ENCODE measurements at places on chromosomes 11 and 22.

DNA sequence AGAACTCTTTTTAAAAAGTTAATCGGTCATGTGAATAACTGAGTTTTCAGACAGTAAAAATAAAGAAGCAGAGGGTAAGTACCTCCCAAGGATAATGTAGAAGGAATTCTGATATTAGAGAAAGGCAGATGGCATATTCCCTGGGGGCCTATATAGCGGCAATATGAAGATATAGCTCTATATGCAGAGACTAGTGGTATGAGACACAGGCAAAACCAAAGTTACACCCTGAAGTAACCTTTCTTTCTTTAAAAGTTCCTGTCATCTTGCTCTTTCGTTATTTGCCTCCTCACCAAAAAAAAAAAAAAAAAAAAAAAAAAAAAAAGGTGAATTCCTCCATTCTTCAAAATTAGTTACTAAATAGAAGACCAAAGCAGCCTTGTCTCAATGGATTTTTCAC lies 76.2 kb upstream of the ARHGAP32 start:
- DNase-seq = no peak

GRCh38 chr22:46696614-46697013 lies 41.4 kb downstream of the CERK start:
- no peak for DNase-seq

- DNase-seq = no peak
These were observed 11.1 kb downstream of the SIPA1 start for GRCh38 chr11:65648997-65649493.

DNA sequence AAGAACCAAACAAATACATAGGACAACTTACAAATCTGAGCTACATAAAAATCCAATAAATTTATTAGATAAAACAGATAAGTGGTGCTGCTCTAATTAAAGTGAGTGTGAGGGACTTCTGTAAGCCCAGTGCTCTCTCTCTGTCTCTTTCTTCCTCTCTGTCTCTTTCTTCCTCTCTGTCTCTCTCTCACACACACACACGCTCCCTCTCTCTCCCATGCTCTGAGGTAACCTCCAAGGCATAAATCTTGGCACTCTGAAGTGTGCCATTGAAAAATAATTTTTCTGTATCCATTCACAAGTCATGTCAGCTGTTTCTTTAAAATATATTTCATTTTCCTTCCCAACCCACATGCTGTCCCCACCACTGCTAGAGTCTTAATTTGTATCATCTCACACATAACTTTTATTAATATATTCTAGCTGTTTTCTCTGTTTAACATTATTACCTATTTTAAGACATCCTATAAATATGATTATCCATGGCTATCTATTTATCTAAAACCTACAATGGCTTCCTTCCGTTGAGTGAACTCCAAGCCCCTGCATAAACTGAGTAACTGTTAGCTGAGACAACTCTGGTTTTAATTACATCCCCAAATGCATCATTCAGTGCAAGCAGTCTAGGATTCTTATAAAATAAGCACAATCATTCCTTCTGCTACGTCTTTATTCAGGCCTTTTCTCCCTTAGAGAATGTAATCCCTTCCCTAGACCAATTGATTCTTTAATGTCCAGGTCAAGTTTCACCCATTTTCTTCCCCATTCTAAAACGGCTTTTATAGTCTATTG lies 57.4 kb upstream of the SLC5A12 start:
- DNase-seq = no peak
